ENCODE measurements at places on chromosomes 11 and 22.

GRCh38 chr11:47514825-47515647, 37.9 kb downstream of the CELF1 start:
- peak; percentile 56 for DNase-seq

DNA sequence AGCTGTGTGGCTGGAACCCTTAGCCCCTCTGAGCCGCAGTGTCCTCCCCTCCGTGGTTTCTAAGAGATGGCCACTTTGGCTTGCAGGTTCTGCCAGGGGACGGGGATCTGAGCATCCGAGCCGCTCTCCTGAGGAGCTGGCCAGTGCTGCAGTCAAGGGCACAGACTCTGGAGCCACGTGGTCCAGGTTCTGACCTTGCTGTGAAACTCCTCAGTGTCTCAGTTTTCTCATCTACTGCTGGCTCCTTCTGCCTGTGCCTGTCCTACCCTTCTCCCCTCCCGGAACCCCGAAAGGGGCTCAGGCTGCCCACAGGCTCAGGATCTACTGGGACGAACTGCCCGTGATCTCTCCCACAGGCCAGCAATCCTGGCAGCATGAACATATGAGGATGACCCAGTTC, 65.4 kb upstream of the TTLL12 start:
- DNase-seq, result no peak

- no peak for DNase-seq
These were observed 174.0 kb downstream of the TBC1D22A start for GRCh38 chr22:46936378-46936903.

GRCh38 chr11:46438211-46438610, 46.6 kb upstream of the CHRM4 start:
- DNase-seq, result no peak

GRCh38 chr11:406796-407650, 7.8 kb downstream of the SIGIRR start:
- no peak for DNase-seq

- DNase-seq, result no peak
These were observed 27.8 kb downstream of the GDPD5 start for GRCh38 chr11:75497788-75498409.

DNA sequence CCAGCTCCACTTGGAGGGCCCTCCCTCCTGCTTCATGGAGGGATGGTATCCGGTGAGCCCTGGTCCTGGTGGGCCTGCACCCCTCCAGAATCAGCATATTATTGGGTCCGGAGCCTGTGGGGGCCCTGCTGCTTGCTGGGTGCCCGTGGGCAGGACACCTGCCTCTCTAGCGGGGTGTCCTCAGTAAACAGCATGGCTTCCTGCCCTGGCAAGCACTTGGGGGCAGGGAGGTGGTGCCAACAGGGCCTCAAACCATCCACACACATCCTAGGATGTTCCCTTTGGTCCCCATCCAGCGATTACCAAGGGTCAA, 108.3 kb downstream of the CTTN start:
- no peak for DNase-seq

DNA sequence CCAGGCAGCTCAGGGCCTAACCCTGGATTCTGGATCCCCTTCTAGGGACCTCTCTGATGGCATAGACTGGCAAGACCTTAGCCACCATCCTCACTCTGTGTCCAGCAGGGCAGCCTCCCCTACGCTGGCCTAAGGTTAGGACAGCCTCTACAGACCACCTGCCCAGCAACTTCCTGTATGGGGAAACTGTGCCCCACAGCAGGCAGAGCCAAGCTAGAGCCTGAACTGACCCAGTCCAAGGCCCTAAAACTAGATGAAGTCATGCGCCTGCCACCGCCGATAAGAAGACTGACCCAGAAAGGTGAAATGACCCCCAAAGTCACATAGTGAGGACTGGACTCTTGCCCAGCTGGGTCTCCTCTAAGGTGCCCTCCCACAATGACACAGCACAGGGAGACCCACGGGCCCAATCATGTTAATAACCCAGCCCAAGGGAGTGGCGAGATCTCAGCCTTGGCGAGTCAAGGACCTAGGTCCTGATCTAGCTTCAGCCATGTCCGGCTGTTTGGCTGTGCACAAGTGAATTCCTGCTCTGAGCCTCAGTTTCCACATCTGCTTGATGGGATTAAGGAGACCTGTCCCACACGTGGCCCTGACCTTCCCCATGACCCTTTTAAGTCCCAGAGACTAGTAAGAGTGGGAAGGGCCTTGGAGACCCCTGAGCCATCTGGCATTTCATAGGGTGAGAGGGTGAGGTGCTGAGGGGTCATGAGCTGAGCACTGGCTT, 17.6 kb downstream of the STARD10 start:
- DNase-seq, result no peak

GRCh38 chr22:27494785-27495184, 306.8 kb downstream of the MN1 start:
- no peak for DNase-seq

DNA sequence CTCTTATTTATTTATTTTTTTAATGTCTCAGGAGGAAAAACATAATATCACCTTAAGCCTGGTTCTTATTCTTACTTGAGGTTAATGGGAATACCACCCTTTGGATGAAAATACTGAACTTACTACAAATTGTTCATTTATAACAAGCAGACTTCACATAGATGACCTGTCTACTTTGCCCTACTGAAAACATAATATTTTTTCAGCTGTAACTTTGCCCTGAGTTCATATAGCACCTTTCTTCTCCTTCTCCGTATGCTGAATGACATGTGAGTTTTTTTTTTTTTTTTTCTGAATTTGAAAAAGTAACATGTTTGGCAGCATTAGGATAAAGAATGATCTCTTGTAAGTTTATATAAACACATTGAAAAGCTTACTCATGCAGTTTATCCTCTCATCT, 186.8 kb downstream of the TMEM135 start:
- DNase-seq, result no peak

- no peak for DNase-seq
These were observed 475 bp downstream of the PITPNB start for GRCh38 chr22:27918341-27919221.

DNA sequence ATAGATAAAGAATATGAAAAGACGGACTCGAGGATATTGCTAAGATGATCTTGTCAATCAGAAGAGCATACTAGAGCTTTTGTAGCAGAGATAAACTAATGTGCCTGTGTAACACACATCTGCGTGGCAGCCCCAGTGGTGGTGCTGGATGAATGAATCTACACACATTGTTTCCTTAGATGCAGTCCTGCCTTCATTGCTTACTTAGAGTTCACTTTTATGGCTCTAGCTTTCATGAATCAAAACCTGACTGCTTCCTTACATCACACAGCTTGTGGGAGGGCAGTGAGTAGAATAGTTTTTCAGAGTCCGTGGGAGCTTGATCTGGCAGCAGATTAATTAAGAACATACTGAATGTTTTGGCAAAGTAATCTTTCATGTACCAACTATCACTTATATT, 83.7 kb downstream of the EXT2 start:
- no peak for DNase-seq

GRCh38 chr11:12952094-12952493, 57.0 kb upstream of the RASSF10 start:
- DNase-seq, result no peak

DNA sequence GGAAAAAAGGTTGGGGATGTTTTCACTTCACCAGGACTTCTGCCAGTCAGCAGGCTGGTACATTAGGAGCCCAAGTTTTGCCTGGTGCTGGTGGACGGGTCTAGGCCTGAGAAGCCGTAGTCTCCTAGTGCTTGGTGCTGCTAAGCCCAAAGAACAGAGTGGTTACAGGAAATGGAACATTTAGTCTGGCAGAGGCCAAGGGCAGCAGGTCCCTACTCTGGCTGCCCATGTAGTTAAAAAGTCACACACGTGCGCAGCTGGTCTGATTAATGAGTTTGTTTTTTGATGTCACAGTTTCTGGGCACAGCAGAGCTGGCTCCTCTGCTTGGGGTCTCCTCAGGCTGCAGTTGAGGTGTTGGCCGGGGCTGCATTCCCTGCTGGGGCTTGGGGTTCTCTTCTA, 20.6 kb downstream of the BCR start:
- no peak for DNase-seq

DNA sequence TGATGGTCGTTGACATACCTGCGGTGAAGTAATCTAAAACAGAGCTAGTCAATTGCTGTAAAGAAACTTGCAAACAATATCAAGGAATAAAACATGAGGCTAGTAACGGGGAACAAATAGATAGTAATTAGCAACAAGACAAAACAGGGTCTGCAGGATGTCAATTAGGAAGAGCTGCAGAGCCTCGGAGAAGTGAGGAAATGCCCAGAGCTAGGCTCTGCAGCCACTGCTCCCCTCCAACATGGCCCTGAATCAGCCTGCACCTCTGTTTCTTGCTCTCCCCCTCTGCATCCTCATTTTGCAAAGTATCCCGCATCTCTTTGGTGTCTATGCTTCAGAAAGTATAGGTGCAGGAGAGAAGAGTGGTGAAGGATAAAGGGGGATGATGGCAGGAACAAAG, 507.4 kb upstream of the FAT3 start:
- DNase-seq, result no peak

- DNase-seq, result peak; percentile 25
These were observed 121.1 kb upstream of the GUCY1A2 start for GRCh38 chr11:107139396-107139795.

GRCh38 chr22:39381009-39381755, 18.4 kb upstream of the TAB1 start:
- DNase-seq, result no peak

DNA sequence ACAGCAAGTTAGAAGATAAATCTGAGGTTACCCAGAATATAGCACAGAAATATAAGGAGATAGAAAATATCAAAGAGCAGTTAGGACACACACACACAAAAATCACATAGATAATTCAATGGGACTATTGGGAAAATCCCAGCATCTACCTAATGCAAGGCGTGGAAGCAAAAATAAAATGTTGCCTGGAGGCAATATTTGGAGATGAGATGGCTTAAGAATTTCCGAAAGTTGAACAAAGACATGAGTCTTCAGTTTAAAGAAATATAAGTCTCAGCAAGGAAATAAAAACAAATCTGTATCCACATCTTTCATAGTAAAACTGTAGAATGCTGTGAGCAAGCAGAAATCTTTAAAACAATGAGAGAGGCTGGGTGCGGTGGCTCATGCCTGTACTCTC, 29.5 kb upstream of the ACR start:
- DNase-seq, result no peak

DNA sequence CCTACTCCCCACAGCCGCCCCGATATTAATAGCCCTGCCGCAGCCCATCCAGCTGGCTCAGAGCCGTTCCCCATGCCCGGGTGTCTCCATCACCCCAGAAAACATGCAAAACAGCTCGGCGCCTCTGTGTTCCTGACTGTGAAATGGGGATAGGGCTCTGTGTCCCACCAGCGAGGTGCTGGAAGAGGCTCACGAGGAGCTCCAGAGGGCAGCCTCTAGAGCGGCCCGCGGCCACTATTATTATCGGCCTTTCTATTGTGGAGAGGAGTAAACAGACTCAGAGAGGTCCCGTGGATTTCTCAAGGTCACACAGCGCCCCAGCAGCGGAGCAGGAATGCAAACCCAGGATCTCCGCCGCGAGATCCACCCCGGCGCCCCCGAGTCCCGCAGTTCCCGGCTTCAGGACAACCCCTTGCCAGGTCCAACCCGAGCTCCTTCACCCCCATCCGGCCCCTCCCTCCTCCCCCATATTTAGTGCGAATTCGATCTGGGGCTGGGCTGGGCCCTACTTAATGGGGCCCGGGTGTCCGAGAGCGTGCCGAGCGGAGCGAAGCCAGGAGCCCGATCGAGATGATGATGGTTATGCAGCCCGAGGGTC, at the start of gene ACTN3:
TSS of gene ACTN3 (plus strand) at position 536 of the 598 bp plus-strand sequence. CDS start at position 571, 35 bp downstream.
- DNase-seq, result no peak

- DNase-seq, result no peak
These were observed 28.2 kb downstream of the DBX1 start for GRCh38 chr11:20131788-20132666.

GRCh38 chr11:117815262-117815803, 9.2 kb downstream of the FXYD2 start:
- DNase-seq, result no peak

- no peak for DNase-seq
These were observed 46.2 kb downstream of the IGF2 start for GRCh38 chr11:2092956-2093412.

DNA sequence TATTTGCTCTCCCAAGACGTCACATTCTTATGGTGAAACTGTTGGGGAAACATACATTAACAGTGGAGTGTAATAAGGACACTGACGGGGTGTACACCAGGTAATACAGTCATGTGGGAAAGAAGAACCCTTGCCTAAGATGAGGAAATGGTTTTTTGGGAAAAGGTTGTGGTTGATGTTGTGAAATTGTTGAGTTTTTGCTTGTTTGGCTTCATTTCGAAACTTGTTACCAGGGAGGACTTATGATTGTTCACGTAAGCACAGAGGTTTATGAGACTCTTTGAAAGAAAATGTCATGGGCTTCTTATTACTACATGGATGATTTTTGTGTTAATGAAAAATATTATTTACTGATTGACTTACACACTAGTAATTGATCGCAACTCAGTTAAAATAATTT, 16.8 kb downstream of the ANO3 start:
- no peak for DNase-seq

DNA sequence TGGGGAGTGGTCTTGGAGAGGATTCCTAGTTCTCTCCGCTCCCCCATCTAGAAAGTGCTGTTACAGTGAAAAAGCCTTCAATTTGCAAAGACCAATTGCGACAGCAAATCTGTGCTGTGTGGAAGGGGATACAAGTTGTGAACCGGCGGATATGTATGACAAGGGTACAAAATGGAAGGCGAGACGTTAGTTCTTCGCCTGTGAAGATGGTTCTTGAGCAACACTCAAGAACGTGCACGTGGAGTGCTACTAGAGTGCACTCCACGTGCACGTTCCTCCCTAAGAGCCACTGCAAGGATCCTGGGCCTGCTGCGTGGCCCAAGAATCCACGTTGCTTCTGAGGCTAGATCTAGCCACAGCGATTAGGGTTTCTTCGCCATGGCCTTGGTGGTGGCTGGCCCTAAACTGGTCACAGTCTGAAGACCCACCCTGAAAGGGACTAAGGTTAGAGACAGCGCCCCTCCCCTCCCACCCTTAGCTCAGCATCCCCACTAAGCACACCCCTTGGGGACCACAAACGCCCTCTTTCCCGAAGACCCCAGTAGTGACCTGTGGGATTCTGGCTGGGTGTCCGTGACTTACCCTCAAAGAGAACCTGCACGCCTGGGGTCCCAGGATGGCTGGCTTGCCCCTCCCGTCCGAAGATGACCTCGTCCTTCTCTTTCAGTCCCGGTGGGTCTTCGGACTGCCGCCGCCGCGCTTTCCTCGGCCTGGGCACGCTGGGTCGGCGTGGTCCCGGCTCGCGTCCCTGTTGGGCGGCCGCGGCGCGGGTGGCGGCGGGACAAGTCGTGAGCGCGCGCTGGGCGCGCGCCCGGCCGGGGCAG, 519 bp upstream of the PDE3B start:
- DNase-seq, result no peak

GRCh38 chr22:30245985-30246813, at the start of gene LIF:
Gene LIF (minus strand): TSS chr22:30246759. CDS start chr22:30246695, 64 bp downstream.
- no peak for DNase-seq

GRCh38 chr11:113568566-113568965, 93.4 kb upstream of the DRD2 start:
- no peak for DNase-seq

Data from cerebellar nuclear complex (tissue), 1 donor.